ENCODE measurements at places on chromosomes 3 and 15.

GRCh38 chr15:92877000-92877399, 23.1 kb upstream of the CHD2 start:
- DNase-seq = no peak

DNA sequence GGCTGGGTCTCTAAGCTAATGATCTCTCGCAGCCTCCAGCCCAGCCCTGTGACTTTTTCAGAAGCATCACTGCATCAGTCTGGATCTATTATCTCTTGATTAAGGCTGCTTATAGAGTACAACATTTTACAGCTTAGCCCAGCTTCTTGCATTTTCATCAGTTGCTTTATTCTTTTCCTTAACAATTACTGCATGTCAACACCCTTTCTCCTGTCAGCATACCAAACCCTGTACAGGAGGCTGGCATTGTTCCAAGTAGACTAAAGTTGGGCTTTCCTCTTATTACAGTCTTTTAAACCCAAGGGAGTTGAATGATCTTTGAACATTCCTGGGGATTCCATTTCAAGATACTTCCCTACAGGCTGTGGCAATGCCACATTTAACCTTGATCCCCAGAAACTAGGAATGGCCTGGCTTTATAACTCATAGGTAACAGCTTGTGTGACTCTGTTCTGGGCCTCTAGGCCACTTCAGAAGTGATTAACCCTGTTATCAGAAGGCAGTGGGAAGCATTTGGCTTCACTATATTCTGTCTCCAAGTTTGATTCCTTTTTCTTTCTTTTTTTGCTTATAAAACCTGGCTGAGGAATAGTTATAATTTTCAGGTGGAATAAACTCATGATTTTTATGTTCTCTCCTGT, 182.9 kb downstream of the KCNMB2 start:
- DNase-seq = no peak

GRCh38 chr3:57095363-57095762, 34.9 kb downstream of the SPATA12 start:
- DNase-seq = no peak

- no peak for DNase-seq
Observed at GRCh38 chr15:64767203-64767602, 8.2 kb downstream of the RBPMS2 start.

DNA sequence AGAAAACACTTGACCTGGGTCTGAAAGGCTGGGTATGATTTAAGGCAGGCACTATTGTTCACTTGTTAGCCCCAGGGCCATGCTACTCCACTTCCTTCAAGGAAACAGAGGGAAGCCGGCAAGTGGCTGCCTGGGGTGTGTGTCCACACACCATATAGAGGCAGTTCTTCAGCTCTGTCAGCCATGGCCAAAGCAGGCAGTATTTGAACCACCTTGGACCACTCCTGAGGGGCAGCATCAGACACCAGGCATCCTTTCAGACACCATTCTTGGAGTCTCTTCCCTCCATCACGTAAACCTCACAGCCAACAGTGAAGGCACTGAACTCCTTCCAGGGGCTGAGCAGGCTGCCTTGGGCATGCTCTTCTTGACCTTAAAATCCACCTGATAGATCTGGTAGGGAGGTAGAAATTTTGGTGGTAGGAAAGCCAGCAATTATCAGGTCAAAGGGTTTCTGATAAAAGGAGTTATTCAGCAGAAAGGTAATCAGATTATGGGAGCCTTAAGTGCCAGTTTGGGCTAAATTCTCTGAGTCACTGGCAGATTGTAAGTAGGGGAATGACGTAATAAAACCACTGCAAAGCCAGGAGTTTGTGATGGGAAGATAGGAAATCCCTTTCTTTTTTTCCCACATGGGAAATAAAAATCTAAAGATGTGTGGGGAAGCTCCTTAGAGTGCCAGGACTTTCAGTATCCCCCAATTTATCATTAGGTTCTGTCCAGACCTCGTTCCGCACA, 20.2 kb downstream of the TGFBR2 start:
- no peak for DNase-seq

- DNase-seq = peak; percentile 54
Observed at GRCh38 chr3:135138776-135139175, 343.7 kb downstream of the EPHB1 start.

GRCh38 chr15:51647128-51647562, 24.6 kb upstream of the DMXL2 start:
- no peak for DNase-seq

DNA sequence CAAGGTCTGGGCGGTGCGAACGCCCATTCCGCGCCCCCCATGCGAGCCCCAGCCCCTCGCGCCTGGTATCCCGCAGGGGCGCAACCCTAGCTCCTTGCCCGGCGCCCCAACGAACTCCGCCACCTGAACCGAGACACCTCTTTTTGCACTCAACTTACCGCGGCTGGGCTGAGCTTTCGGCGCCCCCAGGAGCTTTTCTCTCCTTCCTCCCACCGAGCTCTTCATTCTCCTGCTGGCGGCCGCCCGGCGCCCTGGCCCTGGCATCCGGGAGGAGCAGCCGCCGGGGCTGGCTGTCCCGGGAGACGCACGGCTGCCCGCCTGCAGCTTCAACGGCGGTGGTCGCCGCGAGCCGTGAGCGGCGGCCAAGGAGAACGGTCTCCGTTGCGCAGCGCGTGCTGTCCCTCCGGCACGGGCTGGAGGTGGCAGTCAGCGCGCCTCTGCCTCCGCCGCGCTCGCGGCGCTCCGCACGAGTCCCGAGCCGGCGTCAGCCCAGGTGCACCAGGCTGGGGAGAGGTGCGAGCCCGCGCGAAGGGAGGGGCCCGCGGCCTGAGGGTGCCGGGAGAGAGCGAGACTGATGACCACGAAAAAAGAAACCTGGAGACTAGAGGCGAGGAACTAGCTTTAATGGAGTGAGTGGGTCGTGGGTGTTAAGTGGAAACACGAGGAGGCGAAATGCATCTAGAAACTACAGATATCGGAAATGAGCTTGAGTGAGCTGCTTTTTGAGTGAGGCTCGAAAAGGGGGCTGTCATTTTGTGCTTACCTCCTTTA, 621.5 kb upstream of the ZNF385D start:
- DNase-seq = peak; percentile 4

- DNase-seq = no peak
Observed at GRCh38 chr3:194045289-194045688, 90.7 kb upstream of the HES1 start.

- no peak for DNase-seq
Observed at GRCh38 chr3:83567935-83568334, 1390.9 kb upstream of the CADM2 start.

DNA sequence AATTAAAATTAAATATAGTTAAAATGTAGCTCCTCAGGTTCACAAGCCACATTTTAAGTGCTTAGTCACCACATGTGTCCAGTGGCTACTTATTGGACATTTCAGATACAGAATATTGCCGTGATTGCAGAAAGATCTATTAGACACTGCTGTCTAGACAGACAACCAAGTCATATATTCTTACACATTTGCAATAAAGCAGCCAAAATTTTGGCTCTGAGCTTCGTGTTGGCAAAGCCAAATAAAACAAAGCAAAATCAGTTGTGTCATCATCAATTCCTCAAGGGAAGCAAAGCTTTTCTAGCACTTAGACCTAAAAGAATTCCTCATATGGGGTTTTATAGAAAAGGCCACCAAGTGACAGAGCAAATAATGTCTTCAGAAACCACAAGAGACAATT, 193.1 kb upstream of the LPP start:
- DNase-seq = no peak

DNA sequence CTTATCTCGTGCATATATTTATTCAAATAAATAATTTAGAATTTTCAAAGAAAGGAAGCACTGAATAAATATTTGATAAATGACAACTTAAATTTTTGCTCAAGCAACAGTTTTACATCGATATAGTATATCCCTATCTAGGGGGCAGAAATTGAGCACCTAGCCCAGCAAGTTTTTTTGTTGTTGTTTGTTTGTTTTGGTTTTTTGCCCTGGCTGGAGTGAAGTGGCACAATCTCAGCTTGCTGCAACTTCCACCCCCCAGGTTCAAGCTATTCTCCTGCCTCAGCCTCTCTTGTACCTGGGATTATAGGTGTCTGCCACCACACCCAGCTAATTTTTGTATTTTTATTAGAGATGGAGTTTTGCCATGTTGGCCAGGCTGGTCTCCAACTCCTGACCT, 42.4 kb downstream of the OIP5 start:
- no peak for DNase-seq

- DNase-seq = no peak
Observed at GRCh38 chr3:13051066-13051465, 22.2 kb downstream of the IQSEC1 start.

GRCh38 chr3:35737080-35737479, 97.8 kb downstream of the ARPP21 start:
- no peak for DNase-seq

- no peak for DNase-seq
Observed at GRCh38 chr3:14598143-14598569, 53.4 kb upstream of the CCDC174 start.

- DNase-seq = no peak
Observed at GRCh38 chr3:94175677-94176076, 112.8 kb downstream of the NSUN3 start.

- DNase-seq = no peak
Observed at GRCh38 chr3:176861137-176861536, 336.1 kb downstream of the TBL1XR1 start.

DNA sequence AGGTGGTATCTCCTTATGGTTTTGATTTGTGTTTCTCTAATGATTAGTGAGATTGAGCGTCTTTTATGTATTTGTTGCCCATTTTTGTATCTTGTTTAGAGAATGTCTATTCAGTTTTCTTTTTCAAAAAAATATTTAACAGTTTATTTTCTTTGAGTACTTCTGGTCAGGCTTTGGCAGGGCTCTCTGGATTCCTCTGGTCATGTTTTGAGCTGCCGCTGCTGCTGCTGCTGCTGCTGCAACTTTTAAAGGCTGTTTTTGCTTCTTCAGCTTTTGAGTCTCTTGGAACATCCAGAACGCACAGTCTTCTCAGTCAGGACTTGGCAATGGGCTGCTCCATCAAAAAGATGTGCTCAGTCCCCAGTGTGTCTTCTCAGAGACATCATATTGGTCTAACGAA, 40.1 kb downstream of the REC114 start:
- DNase-seq = no peak

DNA sequence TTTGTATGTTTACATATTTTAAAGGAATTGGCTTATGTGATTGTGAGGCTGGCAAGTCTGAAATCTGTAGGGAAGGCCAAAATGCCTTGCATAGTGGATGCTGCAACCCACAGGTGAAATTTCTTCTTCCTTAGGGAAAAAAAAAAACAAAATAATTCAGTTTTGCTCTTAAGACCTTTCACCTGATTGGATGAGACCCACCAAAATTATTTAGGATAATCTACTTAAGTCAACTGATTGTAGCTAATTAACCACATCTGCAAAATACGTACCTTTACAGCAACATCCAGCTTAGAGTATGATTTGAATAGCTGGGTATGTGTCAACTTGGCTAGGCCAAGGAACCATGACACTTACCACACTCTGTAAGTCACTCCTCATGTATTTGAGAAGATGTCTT, 6.9 kb upstream of the RFX7 start:
- no peak for DNase-seq

GRCh38 chr15:91249591-91249990, 149.5 kb downstream of the SV2B start:
- no peak for DNase-seq

- no peak for DNase-seq
Observed at GRCh38 chr3:126439968-126440708, 35.6 kb downstream of the ZXDC start.

All from NCI-H526 (cell line).